GF-D8 (cell line): ENCODE measurements at places on chromosomes 2 and 18.

- DNase-seq, result no peak
Observed at GRCh38 chr2:979069-979928, 28.6 kb downstream of the SNTG2 start.

DNA sequence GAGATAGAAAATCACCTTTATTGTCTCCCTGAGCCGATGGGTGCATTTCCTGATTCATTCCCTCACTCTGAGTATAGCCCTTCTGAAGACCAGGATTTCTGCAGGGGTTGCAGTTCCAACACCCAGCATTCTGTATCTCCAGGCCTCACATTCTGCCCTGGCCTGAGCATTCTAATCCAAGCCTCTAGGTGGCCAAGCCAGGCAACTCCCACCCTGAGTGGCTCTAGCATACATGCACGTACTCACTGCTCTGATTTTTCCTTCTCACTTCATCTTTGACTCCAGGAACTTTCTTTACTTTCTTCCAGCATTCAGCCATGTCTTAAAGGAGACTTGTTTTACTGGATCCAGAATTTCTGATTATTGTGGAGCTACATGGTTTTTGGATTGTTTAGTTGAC is 100.7 kb upstream of the STK39 start:
- DNase-seq, result peak; percentile 3

DNA sequence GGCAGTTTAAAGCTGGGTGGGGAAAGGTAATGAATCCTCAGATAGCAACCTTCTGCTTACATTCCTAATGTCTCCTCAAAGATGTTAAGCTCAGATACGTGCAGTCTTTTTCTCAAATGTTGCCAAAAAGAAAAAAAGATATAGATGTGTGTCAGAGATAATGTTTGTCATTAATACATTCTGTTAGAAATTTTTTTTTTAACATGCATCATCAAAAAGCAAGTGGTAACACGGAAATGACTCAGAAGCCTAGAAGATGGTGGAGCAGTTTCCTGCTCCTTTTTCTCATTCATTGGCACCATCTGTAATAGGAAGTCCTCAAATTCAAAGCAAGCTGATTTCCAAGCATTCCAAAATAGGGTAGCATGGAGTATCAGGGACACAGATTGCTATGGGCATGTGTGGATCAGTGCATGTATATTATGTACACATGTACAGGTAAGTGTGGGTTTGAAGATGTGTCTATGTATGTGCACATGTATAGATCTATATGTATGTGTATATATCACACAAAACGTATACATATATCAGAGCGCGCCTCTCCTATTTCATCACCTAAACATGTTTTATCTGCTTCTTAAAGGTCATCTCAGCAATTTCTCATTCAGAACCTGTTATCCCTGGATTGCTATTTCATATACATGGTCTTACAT is 79.9 kb upstream of the ITGB6 start:
- no peak for DNase-seq

GRCh38 chr2:134128746-134129145 is 125.1 kb upstream of the MGAT5 start:
- DNase-seq, result no peak

GRCh38 chr2:231063347-231063746 is 6.7 kb downstream of the PSMD1 start:
- DNase-seq, result peak; percentile 7
